ENCODE measurements at places on chromosomes 2 and 18. TPM values are rescaled to one million over a fixed set of nuclear protein-coding genes. Genes with fewer than 3 reads are reported as not detected.

MAPRE2 gene
- 50.7 TPM for total RNA-seq

GALR1 gene
- total RNA-seq, result not detected

MAP2 gene
- not detected for total RNA-seq

CRYGC gene
- not detected for total RNA-seq

CCDC74A gene
- 1.6 TPM for total RNA-seq

RESP18 gene
- not detected for total RNA-seq

DGUOK gene
- total RNA-seq, result 98.0 TPM

LRRTM4 gene
- total RNA-seq, result not detected

PIKFYVE gene
- total RNA-seq, result 28.7 TPM

CCDC178 gene
- not detected for total RNA-seq

SPATA3 gene
- not detected for total RNA-seq

FABP1 gene
- total RNA-seq, result not detected

ONECUT2 gene
- total RNA-seq, result not detected

ICOS gene
- 143 TPM for total RNA-seq

CD28 gene
- total RNA-seq, result 133 TPM

TNFRSF11A gene
- total RNA-seq, result 22.9 TPM

POTEI gene
- total RNA-seq, result not detected

CYTIP gene
- 302 TPM for total RNA-seq

TSPYL6 gene
- not detected for total RNA-seq

CNDP1 gene
- total RNA-seq, result not detected

C2orf80 gene
- not detected for total RNA-seq

DNAJC5G gene
- total RNA-seq, result not detected

DYSF gene
- not detected for total RNA-seq

Data from activated T-helper 1 cell treated with anti-CD3 and anti-CD28 coated beads, Interleukin-12 subunit alpha, Interleukin-12 subunit beta, Interleukin-2, Interleukin-4 antibody, amounts not matched to agents 30 ng/mL and 10 ng/mL and 1 ng/mL, durations not matched to agents 14 hours and 24 hours and 36 hours (primary cell).